ENCODE measurements at places on chromosomes 1 and 21.

DNA sequence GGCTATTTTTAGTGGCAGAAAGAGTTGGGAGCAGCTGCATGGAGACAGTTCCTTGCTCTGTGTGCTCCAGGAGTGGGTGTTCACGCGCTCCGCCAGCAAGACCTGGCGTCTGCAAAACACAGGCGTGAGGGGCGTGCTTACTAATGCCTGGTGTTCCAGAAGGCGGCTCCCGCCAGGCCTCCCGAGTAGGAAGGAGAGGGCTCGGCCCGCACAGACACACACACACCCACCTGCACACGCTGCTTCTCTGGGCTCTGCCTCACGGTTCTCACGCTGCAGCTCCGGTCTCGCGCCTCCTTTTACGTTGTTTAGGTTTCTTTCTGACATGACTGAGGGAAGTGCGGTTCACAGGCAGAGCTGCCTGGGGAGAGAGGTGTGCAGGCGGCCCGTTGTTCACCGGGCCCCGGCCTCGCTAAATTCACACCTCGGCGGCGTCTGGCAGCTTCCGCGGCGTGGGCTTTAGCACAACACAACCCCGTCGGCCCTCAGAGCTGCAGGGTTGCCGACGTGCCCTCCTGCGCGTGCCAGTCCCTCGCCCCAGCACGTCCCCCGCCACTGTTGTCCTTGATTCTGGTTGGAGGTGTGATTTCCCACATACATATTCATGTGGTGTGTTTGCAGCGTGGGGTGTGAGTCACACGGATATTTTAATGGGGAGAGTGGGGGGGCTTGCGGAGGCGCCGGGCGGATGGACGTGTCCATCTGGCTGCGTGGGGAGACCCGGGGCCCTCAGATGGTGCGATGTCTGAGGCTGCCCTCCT, 77.0 kb downstream of the SKI start:
- DNase-seq, result no peak

DNA sequence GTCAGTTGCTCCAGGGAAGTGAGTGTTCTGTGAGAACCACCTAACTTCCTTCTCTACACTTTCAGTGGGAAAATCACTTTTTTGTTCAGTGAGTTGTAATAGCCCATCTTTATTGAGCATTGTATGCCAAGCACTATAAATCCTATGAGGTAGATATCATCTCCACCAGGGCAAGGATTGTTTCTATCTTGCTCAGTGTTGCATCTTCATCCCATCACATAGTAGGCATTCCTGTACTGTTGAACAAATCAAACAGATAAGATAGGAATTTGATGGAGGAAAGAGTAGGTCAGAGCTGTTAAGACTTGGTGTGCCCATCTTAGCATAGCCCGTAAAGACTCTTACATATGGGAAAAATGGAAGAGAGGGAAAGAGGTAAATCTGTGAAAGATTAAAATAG, 2.9 kb upstream of the PIGV start:
- DNase-seq, result no peak

DNA sequence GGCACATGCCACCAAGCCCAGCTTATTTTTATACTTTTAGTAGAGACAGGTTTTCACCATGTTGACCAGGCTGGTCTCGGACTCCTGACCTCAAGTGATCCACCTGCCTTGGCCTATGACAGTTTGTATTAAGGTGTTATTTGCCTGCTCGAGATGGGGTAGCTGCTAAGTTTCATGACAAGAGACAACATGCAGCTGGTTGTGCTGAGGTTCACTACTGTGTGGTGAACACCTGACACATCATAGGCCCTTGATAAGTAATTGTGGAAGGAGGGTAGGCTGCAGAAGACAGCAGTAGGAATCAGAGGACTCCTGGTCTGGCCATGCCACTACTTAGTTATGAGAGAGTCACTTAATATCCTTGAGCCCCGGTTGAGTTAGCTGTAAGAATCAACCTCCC, 46.2 kb downstream of the PLPP3 start:
- DNase-seq, result no peak

- no peak for DNase-seq
These were observed 85.1 kb upstream of the CSF3R start for GRCh38 chr1:36567601-36568341.

- no peak for DNase-seq
These were observed 154.6 kb downstream of the PLA2G4A start for GRCh38 chr1:186983327-186983726.

DNA sequence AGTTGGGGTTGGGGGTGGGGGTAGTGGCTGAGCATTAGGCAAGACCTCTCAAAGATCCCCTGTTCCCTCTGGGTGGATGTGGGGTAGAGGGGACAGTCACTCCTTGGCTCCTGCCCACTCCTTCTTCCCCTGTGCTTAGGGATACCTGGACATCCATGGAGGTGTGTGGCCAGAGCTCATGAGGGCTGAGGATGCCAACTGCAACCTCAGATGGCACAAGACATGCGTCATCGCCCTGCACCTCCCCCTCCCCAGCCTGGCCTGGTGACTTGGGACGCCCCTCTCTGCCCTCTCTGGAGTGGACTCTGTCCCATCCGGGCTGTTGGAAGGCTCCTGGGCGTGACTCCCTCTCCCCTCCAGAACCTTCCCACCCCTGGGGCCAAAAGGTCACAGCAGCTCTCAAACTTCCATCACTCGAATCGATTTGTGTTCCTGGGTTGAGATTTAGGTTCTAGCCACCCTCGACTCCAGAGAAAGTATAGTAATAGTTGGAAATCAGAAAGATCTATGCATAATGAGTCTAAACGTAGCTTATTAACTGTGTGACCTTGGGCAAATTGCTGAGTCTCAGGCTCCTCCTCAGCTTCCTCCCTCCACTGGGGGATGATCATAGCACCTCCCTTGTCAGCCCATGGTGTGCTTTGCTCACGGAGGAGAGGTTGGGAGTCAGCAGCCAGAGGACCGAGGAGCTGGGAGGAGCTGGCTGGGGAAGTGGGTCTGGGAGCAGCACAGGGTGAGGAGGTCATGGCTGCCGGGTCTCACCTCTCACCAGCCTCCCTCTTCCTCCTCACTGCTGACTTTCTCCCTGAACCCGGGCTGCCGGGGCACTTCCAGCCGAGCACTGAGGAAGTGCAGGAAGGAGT, 2.2 kb upstream of the PTPN7 start:
- no peak for DNase-seq

DNA sequence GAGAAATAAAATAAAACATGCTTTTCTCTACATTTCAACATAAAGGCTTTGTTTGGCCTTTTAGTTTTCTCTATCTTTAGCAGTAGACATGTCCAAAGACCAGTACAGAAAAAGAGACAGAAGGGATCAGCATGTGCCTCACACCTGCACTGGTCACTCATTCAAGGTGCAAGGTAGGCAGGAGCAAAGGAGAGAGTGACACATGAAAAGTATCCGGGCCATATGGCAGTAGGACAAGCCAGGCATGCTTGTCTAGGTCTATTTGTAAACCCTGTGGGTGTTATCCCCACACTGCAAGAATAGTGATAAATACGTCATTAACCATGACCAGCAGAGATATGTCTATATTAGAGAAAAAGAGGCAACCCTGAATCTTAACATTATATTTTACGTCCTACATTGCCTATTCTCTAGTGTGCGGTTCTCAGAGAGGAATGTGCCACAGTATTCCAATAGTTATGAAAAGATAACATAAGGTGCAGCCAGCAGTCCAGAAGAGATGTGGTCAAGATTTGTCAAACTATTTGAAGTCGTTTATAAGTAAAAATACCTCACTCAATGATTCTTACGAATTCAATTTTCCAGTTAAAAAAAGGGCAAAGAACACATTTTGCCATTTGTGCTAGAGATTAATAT, 32.1 kb downstream of the PRRX1 start:
- DNase-seq, result no peak

DNA sequence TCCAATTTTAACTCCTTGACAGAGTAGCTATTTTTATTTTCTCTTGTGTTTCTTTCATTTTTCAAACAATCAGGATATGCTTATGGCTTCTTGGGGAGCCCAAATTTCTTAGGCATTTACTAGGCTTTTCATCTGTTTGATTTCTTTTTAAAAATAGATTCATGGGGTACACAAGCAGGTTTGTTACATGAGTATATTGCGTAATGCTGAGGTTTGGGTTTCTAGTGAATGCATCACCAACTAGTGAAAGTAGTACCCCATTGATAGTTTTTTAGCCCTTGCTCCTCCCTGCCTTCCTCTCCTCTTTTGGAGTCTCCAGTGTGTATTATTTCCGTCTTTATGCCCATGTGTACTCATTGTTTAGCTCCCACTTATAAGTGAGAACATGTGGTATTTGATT, 190.7 kb downstream of the CENPF start:
- DNase-seq, result no peak

DNA sequence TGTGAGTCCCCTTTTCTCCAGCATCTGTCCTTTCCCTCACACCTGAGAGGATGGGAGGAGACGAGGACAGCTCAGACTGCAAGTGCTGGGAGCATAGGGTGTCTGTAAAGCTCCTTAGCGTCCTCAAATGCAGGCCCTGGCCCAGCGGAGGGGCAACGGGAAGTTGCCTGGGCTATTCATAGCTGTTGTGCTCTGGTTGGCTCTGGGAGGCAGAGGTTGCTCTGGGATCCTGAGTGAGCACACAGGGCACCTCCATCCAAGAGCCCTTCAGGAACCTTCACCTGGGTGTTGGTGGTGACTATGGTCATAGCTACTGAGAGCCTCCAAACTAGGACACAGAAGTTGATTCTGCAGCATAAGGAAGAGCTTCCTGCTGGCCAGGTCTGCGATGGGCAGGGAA, 2.6 kb downstream of the PADI1 start:
- no peak for DNase-seq

Measured in activated gamma-delta T cell treated with Interleukin-2 at 50 U/mL for 16 hours (primary cell).